ENCODE measurements at places on chromosomes 5 and 9. TPM values are rescaled to one million over a fixed set of nuclear protein-coding genes. Genes with fewer than 3 reads are reported as not detected.

PAX5 gene
- total RNA-seq: not detected

KCTD16 gene
- total RNA-seq: not detected

IGFBPL1 gene
- not detected for total RNA-seq

SOWAHA gene
- not detected for total RNA-seq

CYLC2 gene
- not detected for total RNA-seq

SLC34A1 gene
- 0.29 TPM for total RNA-seq

FST gene
- total RNA-seq: 7.0 TPM

ANKRD18A gene
- 4.6 TPM for total RNA-seq

NMUR2 gene
- not detected for total RNA-seq

SWI5 gene
- 21.6 TPM for total RNA-seq

EEIG1 gene
- total RNA-seq: 48.8 TPM

KCNT1 gene
- not detected for total RNA-seq

LEAP2 gene
- total RNA-seq: 0.21 TPM

EFNA5 gene
- 21.3 TPM for total RNA-seq

SPOCK1 gene
- 6.1 TPM for total RNA-seq

DNA sequence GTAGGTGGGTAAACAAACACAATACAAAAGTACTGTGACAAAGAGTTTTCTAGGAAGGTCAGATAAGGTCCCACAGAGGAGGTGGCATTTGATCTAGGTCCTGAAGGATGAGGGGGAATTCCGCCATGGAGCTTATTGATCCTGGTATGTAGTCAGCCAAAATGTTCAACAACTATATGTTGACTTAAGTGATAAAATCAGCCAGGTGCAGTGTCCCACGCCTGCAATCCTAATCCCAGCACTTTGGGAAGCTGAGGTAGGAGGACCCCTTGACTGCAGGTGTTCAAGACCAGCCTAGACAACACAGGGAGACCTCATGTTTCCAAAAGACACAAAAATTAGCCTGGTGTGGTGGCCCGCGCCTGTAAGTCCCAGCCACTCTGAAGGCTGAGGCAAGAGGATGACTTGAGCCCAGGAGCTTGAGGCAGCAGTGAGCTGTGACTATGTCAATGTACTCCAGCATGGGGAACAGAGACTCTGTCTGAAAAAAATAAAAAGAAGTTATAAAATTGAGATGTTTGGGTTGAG lies 46.4 kb upstream of the PLIN2 start:
- no peak for DNase-seq

DNA sequence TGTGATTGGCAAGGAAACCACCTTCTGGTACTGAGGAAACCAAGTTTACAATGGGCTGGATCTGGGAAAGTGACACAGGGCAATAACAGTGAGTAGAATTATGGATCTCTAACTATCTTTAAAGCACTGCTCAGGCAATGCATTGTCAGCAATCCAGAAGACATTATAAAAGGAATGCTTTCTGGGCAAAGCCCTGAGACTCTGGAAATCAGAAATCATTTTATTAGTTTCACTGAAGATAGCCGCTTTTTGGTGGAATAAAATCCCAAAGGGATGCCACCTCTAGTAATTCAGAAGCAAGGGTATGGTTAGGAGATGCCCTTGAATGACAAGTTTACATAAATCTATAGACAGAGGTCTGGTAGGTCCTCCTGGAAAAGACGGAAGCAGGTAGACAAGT lies 211.1 kb downstream of the DMRT2 start:
- no peak for DNase-seq

DNA sequence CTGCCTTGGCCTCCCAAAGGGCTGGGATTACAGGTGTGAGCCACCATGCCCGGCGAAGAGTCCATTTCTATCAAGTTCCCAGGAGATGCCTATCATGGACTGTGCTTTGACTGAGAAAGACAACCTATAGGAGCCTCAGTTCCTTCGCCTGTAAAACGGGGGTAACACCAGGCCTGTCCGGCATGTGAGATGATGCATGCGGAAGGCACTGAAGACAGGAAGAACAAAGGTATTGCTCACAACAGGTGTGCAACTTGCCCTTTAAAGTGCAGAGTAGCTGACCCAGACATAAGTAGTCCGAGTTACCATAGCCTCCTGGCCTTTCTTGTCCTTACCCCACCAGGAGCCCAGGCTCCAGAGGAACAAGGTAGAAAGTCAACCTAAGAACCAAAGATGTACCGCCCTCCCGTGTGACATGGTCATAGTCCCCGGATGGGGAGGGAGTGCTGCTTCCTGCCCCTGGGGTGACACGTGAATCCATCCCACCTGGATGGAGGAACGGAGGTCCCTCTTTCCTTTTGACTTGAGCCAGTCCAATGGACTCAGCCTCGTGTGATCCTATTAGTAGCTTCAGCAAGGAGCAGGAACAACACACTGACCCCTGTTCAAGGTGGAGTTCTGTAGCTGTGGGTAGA lies 60.3 kb downstream of the HSPA4 start:
- DNase-seq: no peak

DNA sequence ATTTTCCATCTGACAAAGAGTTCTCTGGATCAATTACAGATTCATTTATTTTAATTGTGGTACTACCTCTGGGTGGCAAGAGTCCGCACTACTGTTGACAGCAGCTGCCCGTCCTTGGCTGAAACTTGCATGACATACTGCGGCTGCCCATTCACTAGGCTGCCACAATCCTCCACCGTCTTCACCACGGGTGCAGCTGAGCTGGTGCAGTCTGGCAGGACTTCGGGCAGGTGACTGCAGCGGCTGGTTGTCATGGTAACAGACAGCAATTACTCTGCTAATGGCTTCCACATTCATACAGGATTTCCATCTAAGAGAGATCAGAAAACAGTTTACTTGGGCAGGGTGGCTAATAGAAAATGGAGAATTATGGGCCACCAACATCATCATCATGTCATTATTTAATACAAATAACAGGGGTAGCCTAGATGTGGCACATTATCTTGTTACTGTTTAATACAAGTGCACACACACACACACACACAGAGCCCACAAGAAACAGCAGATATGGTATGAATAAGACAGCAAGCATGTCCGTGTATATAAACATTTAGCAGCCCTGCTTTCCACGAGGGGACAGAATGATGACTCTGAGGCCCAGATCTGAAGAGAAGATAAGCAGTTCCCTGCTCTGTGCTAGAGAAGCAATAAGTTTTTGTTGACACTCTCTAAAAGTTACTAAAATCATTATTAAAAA lies 112.3 kb downstream of the MARCHF3 start:
- no peak for DNase-seq

DNA sequence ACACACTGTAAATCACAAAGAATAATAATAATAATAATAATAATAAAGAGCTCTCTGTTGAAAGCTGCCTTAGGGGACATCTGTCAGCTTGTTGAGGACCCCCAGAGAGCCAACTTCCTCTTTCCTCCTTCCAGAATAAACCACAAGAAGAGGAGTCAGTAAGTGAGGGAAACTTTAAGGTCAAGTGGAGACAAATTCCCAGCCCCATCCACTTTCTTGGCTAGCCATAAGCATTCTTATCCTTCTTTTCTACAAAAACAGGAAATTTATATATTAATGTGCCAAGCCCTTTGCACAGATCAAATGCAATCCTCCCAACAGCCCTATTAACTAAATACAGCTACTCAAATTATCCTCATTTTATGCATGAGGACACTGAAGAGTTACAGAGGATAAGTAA lies 9.4 kb upstream of the C5orf58 start:
- no peak for DNase-seq

DNA sequence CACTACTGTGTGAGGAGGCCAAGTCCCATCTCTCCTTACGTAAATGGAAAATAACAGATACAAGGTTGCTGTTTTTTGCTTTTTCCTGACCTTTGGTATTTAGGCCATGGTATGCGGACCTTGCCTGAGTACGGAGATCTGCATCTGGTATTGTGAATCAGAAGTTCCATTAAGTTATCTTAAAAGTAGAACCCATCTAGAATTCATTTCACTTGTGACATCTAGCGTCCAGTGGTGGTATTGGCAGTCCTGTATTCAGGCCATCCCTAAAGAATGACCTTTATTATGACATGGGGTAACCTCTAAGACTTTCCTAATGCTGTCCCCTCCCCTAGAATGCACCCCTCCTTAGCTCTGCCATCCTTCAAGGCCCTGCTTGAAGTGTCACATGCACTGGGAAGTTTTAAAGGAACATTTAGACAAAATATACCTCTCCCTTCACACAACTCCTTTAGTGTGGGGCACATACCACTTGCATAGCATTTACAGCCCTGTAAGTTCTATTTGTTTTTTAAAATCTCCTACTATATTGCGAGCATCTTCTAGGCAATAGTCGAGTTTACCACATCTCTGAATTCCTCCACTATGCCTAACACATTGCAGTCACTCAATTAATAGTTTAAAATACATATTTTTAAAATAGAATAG lies 1.9 kb upstream of the SPDL1 start:
- no peak for DNase-seq

DNA sequence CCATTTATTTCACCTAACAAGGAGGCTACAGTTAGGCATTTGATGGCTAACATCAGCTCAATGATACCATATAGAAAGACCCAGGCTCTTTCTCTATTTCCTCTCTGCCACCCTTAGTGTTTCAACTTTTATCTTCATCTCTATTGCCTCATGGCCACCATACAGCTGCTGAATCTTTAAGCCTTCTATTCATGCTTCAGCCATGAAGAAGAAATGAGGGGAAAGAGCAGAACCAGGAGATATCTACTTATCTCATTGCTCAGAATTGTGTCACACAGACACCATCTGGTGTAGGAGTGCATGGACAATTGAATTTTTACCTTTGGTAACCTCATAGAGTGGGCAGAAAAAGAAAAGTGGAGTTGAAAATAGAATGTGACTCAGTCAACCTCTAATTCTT lies 6.7 kb downstream of the GAPT start:
- DNase-seq: no peak

DNA sequence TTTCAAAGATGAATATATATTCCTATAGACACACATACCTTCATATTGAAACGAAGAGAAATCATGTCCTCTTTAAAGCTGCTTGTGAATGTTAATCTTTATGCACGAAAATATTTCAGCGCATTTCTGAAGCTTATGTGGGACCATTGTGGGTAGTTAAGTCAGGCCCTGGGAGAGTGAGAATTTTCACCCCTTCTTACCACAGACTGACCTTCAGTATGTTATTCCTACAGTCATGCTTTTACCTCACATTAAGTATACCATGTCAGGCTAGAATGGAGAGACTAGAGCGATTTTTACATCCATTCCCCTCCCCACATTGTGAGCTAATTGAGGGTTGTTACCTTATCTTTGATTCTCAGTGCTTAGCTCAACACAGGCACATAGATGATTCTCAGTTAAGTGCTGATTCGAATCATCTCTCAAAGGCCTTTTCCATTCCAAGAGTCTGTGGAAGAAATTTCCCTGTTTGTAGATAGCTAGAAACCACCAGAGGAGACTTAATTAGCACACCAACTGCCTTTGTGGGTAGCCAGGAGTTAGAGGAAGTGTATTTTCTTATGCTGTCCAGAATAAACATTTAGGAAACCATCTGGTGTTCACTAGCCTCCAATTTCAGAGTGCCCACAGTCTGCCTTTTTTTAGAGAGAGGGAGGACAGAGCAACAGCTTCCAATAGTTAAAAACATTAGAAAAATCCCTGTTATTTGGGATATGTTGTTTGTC lies 110.5 kb downstream of the MEGF10 start:
- no peak for DNase-seq

GRCh38 chr5:149940941-149941644 lies 3.5 kb downstream of the PDE6A start:
- DNase-seq: no peak

- no peak for DNase-seq
These were observed 16.3 kb downstream of the FSTL4 start for GRCh38 chr5:133596049-133596448.

GRCh38 chr5:135738564-135738875 lies 95.9 kb upstream of the SLC25A48 start:
- peak; percentile 20 for DNase-seq

DNA sequence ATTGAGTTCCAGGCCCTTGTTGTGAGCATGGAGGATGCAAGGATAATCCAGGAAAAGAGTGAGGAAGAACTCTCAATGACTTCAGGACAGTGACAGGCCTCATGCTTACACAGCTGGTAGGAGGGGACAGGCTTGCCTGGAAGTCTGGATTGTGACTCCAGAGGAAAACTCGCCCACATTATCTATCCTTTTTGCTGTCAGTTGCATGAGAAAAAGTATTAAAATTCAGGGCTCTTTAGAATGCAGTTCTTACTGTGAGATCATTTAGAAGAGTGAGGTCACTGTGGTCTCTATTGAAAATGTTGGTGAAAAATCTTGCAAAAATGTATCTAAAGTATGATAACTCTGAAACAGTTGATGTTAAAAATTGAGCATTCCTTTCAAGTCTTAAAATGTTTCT lies 30.5 kb downstream of the NTRK2 start:
- DNase-seq: no peak

- no peak for DNase-seq
These were observed 137.9 kb downstream of the TMEM38B start for GRCh38 chr9:105832096-105832710.

GRCh38 chr9:38066197-38066913 lies 2.7 kb downstream of the SHB start:
- no peak for DNase-seq

DNA sequence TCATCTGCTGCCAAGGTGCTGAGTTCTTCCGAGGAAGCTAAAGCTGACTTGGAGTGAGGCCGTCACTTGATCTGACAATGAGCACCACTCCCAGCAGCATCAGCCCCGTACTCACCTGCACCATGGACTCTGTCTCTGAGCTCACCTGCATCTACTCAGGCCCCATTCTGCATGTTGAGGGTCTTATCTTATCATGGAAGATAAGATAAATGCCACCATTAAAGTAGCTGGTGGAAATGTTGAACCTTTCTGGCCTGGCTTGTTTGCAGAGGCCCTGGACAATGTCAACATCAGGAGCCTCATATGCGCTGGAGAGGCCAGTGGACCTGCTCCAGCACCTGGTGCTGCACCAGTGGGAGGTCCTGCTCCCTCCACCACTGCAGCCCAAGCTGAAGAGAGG lies 35.0 kb upstream of the HMGCS1 start:
- DNase-seq: no peak

- no peak for DNase-seq
These were observed 11.2 kb downstream of the FAM240B start for GRCh38 chr9:38708759-38709158.

DNA sequence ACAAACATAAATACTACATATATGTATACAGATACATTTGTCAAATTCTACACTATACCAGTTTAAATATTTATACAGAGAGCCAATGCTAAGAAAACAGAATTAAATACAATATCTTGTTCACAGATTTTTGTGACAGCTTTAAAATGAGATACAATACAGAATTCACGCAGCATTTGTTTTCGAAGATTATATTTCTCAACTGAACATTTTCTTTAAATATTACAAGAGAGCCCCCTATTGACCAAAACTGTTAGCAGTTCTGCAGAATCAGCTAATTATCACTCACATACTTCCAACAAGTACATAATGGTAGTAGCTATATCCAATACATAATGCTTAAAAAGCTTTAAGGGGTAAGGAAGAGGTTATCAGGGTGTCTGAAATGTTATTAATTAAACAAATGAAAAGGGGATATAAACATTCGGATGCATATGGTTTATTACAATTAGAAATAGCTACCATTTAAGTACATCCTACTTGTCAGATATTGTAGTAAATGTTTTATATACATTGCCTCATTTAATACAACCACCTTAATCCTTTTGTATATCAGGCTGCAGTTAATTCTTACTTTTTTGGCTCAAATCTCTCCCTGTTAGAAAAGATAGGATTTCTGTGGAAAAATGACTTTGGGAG lies 31.7 kb downstream of the ZDHHC21 start:
- no peak for DNase-seq

Data from suprapubic skin (tissue), 4 donors.